ENCODE measurements at places on chromosomes 7 and 10. TPM values are rescaled to one million over a fixed set of nuclear protein-coding genes. Genes with fewer than 3 reads are reported as not detected.

RAMP3 gene
- 18.9 TPM for polyA plus RNA-seq

DNA sequence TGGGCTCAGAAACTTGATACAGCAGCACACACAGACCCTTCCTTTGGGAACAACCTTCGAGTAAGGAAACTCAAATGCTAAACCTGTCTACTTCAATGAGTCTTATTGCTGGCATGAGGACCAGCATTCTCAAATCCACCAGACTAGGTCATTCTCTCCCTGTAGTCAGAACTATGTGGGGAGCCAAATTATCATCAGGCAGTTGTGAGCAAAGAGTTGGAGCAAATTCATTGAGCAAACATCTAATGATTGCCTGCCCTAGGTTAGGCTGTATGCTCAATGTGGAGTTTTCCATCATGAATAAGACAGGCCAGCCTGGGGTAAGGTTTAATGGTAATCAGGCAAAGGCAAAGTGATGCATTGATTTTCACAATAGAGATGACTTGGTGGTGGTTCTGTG is 3.6 kb downstream of the EPDR1 start:
- H3K4me3 ChIP-seq = no peak overlapping the region
- H3K4me1 ChIP-seq = no peaks in the 10 kb centered on the region
- H3K27ac ChIP-seq = no peak overlapping the region
- peaks cover 45% of the 10 kb centered on the region for H3K27me3 ChIP-seq

- no peak overlapping the region for H3K27ac ChIP-seq
- no peaks in the 10 kb centered on the region for H3K27me3 ChIP-seq
- H3K4me3 ChIP-seq = no peak overlapping the region
- no peaks in the 10 kb centered on the region for H3K36me3 ChIP-seq
- no peaks in the 10 kb centered on the region for H3K4me1 ChIP-seq
Measured at GRCh38 chr7:33578881-33579672, 326.3 kb upstream of the BMPER start.

- H3K36me3 ChIP-seq = no peaks in the 10 kb centered on the region
- H3K27ac ChIP-seq = no peak overlapping the region
- H3K27me3 ChIP-seq = peaks cover 5% of the 10 kb centered on the region
- no peaks in the 10 kb centered on the region for H3K4me1 ChIP-seq
- no peak overlapping the region for H3K4me3 ChIP-seq
Measured at GRCh38 chr7:151893405-151893923, 16.5 kb upstream of the PRKAG2 start.

GRCh38 chr7:12518920-12519681 is 51.4 kb upstream of the SCIN start:
- no peak overlapping the region for H3K27ac ChIP-seq
- no peaks in the 10 kb centered on the region for H3K4me1 ChIP-seq
- H3K36me3 ChIP-seq = no peaks in the 10 kb centered on the region

- no peak overlapping the region for H3K4me3 ChIP-seq
- H3K27ac ChIP-seq = no peak overlapping the region
- no peaks in the 10 kb centered on the region for H3K4me1 ChIP-seq
- peaks cover 8% of the 10 kb centered on the region for H3K27me3 ChIP-seq
Measured at GRCh38 chr10:120132811-120133210, 240.3 kb downstream of the SEC23IP start.

DNA sequence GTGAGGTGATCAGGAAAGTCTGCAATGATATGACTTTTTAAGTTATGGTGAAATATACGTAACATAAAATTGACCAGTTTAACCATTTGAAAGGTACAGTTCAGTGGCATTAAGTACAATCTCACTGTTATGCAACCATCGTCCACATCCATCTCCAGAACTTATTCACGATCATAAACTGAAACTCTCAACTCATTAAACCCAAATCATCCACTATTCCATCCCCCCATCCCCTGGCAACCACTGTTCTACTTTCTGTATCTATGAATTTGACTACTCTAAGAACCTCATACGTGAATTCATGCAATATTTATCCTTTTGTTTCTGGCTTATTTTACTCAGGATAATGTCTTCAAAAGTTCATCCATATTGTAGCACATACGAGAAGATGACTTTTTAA is 48.4 kb downstream of the TFAM start:
- H3K27me3 ChIP-seq = no peaks in the 10 kb centered on the region
- H3K36me3 ChIP-seq = no peaks in the 10 kb centered on the region
- DNase-seq = no peak
- no peak overlapping the region for H3K4me3 ChIP-seq
- H3K27ac ChIP-seq = no peak overlapping the region

LHFPL3 gene
- polyA plus RNA-seq = 0.15 TPM

DNA sequence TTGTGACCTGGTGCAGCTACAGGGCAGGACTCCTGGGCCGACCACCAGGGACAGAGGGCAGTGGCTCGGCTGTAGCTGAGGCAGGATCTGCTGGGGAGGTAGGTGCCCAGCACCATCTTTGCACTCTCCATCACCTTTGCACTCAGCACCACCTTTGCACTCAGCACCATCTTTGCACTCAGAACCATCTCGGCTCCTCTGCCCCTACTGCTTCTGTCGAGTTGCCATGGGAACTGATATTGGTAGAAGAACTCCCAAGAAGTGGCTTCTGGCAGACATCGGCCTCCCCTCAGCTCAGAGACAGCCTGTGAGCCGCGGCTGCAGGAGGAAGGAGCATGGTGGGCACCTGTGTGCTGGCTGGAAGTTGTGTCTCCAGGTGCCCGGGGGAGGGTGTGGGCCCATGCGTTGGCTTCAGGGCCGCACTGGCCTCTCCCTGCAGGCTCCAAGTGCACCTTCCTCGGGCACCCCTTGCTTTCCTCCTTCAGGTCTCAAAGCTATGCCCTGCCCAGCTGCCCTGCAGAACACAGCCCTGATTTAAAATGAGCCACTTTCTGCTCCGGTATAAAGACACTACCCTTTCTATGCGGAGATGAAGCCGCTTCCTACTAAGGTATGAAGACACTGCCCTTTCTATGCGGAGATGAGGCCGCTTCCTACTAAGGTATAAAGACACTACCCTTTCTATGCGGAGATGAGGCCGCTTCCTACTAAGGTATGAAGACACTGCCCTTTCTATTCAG is 514.5 kb downstream of the PTPRN2 start:
- H3K36me3 ChIP-seq = no peaks in the 10 kb centered on the region
- H3K4me1 ChIP-seq = no peaks in the 10 kb centered on the region
- H3K27ac ChIP-seq = no peak overlapping the region
- no peaks in the 10 kb centered on the region for H3K27me3 ChIP-seq
- DNase-seq = peak; percentile 59

DNA sequence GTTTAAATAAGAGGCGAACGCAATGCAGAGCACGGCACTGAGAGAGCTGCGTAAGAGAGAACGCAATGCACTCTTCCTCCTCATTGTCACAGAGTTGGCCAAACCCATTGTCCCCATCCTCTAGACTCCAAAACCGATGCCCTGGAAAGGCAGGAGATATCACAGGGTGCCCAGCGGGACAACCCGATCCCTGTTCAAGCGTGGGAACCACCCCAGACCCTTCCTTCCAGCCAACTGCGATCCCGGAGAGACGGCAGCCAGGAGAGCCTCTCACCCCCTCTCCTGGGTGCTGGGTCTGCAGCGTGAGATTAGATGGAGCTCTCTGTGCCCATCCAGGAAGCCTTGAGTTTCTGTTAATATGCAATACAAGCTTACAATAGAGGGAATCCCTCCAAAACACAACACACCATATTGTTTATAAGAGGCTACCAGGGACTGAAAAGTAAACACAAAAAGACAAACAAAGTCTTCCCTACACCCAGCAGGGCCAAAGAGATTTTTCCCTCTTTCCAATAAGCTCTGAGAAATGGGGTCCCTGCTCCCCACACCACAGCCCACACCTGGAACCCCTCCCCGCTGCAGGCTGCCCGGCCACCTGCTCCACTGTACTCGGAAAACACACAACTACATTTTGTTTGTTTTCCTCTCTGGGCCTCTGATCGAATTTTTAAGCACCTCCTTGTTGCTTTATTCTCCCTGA is 187.6 kb downstream of the ADARB2 start:
- DNase-seq = peak; percentile 41
- H3K4me1 ChIP-seq = no peaks in the 10 kb centered on the region
- H3K27ac ChIP-seq = no peak overlapping the region
- no peaks in the 10 kb centered on the region for H3K36me3 ChIP-seq
- H3K27me3 ChIP-seq = no peaks in the 10 kb centered on the region
- H3K4me3 ChIP-seq = no peak overlapping the region

- peaks cover 13% of the 10 kb centered on the region for H3K4me1 ChIP-seq
- H3K36me3 ChIP-seq = no peaks in the 10 kb centered on the region
- H3K27ac ChIP-seq = no peak overlapping the region
- DNase-seq = peak; percentile 82
Measured at GRCh38 chr10:124992462-124993344, 50.8 kb downstream of the ZRANB1 start.

DNA sequence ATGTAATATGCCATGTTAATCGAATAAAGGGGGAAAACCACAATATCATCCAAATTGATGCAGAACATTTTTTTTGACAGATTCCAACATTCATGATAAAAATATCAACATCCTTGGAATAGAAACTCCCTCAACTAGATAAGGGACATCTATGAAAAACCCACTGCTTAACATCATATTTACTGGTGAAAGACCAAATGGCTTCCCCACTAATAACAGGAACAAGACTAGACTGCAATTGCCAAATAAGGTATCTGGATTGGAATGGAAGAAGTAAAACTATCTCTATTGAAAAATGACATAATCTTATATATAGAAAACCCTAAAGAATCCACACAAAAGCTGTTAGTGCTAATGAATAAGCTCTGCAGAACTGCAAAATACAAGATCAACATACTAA is 27.8 kb downstream of the SMURF1 start:
- no peak overlapping the region for H3K27ac ChIP-seq
- H3K4me3 ChIP-seq = no peak overlapping the region
- no peaks in the 10 kb centered on the region for H3K27me3 ChIP-seq
- H3K36me3 ChIP-seq = no peaks in the 10 kb centered on the region

DNA sequence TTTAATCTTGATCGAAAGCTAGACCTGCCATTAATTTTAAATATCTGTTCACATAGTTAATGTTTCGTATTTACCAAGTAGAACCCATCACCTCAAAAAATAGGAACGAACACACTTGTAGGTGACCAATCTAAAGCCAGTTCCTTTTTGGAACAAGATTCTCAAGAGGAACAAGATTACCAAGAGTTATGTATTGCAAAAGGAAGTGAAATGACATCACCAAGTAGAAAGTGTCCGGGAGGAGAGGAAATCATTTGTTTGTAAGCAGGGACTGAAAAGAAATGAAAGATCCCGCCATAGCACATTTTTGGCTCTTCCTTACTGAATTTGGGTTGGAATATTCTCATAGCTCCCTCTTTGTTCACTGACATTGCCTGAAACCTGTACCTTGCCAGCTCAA is 1200.5 kb downstream of the SORCS1 start:
- H3K27ac ChIP-seq = no peak overlapping the region
- H3K4me1 ChIP-seq = no peaks in the 10 kb centered on the region
- no peaks in the 10 kb centered on the region for H3K36me3 ChIP-seq

DNA sequence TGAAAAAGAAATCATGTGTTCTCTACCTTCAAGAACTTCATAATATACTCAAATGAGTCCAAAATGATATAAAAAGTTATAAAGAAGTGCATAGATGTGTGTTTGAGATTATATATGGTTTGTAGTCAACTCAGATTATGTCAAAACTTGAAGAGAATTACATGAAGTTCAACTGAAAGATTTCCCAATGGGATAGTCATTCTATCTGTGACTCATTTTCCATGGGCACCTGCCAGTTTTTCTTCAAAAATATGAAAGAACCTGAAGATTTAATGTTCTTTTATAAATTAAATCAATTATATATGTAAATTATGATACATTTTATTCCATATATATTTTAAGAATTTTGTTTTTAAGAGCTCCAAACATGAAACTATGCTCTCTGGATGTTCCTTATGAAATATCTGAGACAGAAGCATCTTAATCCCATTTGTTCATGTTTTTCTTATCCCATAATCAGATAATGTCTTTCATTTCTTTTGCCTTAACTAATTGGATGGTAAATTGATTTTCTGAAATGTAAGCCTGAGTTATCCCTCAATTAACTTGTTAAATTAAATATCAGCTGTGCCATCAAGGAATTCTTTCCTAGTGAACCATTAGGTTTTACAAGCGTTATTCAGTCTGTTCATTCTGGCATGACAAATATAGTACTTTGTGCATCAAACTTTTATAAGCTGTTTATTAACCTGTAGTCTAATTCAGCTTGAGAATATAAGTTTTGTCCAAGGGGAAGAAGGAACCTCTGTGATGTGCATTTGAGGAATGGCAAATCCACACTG is 387.1 kb downstream of the IPMK start:
- no peak for DNase-seq
- no peak overlapping the region for H3K27ac ChIP-seq
- no peaks in the 10 kb centered on the region for H3K4me1 ChIP-seq
- H3K4me3 ChIP-seq = no peak overlapping the region

LRRC17 gene
- polyA plus RNA-seq = 0.70 TPM

- H3K27ac ChIP-seq = no peak overlapping the region
- no peaks in the 10 kb centered on the region for H3K4me1 ChIP-seq
- no peaks in the 10 kb centered on the region for H3K27me3 ChIP-seq
- DNase-seq = no peak
Measured at GRCh38 chr10:86254081-86254480, 112.5 kb downstream of the GRID1 start.

DNA sequence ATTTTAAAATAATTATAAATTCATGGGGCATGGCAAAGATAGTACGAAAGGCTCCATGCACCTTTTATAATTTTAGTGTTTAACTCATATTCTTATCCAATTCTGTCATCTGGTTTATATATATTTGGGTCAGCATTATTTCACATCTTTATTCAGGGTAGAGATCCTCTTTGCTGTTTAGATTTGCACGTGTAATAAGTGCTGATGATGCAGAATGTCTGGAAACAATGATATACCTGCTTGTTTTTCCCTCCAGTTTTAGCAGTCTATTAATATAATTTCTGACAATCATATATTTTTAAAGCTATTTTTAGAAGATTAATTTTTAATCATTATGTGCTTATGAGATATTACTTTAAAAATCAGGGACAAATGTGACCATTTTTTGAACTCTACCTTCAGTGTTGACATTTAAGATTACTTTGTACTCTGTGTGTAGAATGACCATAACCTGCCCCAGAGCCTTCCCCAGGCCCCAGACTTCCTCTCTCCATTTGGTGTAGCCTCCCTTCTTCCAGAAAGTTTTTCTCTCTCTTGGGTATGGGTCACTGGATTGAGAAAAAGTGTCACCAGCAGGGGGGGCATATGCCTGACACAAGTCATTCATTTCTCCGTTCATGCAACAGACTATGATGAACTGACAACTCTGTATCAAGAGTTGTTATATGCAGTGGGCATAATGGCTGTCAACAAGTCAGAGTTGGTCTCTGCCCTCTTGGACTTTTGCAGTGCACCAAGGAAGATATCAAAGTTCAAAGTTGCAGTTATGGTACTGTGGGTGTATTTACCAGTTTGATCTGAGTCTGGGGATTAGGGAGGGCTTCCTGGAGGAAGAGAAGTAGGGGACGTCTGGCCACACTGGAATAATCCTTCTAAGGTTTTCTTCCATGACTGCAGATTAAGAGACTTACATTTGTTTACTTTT is 192.6 kb upstream of the CCDC6 start:
- H3K4me1 ChIP-seq = no peaks in the 10 kb centered on the region
- no peak for DNase-seq
- no peak overlapping the region for H3K27ac ChIP-seq

CHAT gene
- polyA plus RNA-seq = not detected

FRMD4A gene
- 12.6 TPM for polyA plus RNA-seq

Data from spleen (tissue), 13 donors.